ENCODE measurements at places on chromosomes 2 and 18.
A peak's percentile ranks its signal among the peaks of the same experiment; 100 is the strongest.

- peaks cover 9% of the 10 kb centered on the region for H3K27me3 ChIP-seq
- H3K4me1 ChIP-seq = no peaks in the 10 kb centered on the region
- H3K36me3 ChIP-seq = no peaks in the 10 kb centered on the region
- no peak for DNase-seq
- H3K27ac ChIP-seq = no peak overlapping the region
Observed at GRCh38 chr2:70745276-70745825, 22.6 kb downstream of the ADD2 start.

- H3K36me3 ChIP-seq = no peaks in the 10 kb centered on the region
- no peak overlapping the region for H3K27ac ChIP-seq
- peaks cover 11% of the 10 kb centered on the region for H3K4me1 ChIP-seq
- DNase-seq = no peak
- H3K4me3 ChIP-seq = no peak overlapping the region
Observed at GRCh38 chr2:37829202-37829601, 95.9 kb upstream of the RMDN2 start.

- DNase-seq = no peak
- no peaks in the 10 kb centered on the region for H3K36me3 ChIP-seq
- H3K4me1 ChIP-seq = peaks cover 36% of the 10 kb centered on the region
- H3K4me3 ChIP-seq = no peak overlapping the region
Observed at GRCh38 chr2:84631047-84631446, 114.7 kb downstream of the DNAH6 start.

- DNase-seq = no peak
- no peaks in the 10 kb centered on the region for H3K36me3 ChIP-seq
- no peak overlapping the region for H3K4me3 ChIP-seq
Observed at GRCh38 chr2:29811378-29811777, 110.0 kb downstream of the ALK start.

DNA sequence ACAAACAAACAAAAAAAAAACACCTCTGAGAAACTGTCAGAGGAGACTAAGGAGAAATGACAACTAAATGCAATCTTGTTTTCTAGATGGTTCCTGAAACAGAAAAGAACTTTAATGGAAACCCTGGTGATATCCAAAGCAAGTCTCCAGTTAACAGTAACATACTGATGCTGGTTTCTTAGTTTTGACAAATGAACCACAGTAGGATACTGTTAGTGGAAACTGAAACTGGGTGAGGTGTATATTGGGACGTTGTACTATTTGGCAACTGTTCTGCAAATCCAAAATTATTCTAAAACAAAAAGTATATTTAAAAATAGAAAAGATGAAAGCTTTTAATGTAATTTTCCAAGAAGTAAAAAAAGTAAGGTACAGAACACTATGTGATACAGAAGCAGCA lies 11.4 kb downstream of the SESTD1 start:
- H3K27ac ChIP-seq = no peak overlapping the region
- peaks cover 3% of the 10 kb centered on the region for H3K27me3 ChIP-seq
- no peak overlapping the region for H3K4me3 ChIP-seq

- DNase-seq = no peak
- peak overlapping the region; percentile 34 for H3K27ac ChIP-seq
- peaks cover 17% of the 10 kb centered on the region for H3K36me3 ChIP-seq
- no peak overlapping the region for H3K4me3 ChIP-seq
- H3K27me3 ChIP-seq = no peaks in the 10 kb centered on the region
Observed at GRCh38 chr2:130186391-130186790, 4.3 kb downstream of the MZT2B start.

- no peak overlapping the region for H3K27ac ChIP-seq
- H3K4me3 ChIP-seq = no peak overlapping the region
Observed at GRCh38 chr2:11093467-11093866, 61.8 kb upstream of the SLC66A3 start.

DNA sequence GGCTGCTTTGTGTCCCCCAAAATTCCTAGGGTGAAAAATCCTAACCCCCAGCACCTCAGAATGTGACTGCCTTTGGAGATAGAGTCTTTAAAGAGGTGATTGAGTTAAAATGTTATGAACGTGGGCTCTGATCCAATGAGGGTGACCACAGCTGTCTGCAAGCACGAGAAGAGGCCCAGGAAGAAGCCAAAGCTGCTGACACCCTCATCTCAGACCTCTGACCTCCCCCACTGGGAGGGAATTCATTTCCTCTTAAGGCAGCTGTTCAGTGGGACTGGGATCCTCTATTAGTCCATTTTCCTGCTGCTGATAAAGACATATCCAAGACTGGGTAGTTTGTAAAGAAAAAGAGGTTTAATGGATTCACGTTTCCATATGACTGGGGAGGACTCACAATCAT lies 544.4 kb downstream of the DCDC2C start:
- no peaks in the 10 kb centered on the region for H3K4me1 ChIP-seq
- H3K4me3 ChIP-seq = no peak overlapping the region
- H3K36me3 ChIP-seq = no peaks in the 10 kb centered on the region

DNA sequence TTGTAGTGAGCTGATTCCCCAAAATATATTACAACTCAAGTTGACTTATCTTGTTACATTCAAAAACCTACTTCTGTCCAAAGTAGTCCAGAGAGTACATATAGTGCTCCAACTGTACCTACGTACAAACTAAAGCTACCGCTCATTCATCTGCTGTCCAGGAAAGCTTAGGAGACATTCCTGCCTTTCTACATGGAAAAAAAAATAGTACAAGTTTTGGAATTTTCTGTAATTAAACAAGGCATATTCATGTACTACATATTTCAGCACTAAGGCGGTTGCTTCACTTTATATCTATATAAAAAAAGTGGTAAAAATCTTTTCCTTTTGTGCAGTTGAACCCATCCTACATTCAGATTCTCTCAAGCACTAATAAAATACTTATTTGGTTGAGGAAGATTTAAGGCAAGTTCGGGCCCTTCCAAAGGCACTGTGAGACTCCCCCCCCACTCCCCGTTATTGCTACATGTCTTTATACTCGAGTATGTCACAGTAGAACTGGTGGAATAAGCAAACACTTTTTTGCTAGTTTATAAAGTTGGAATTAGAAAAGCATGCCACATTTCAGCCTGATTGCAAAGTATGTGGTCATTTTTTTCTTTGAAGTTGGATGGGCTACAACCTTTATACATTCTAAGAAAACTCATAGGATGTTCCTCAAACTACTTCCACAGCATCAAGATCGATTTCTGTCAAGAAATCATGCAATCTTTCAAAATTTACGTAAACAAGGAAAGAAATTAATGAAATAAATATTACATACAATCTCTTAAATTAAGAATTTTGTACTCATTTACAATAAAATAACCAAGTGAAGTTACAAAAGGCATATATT lies 3.7 kb downstream of the ZFP36L2 start:
- H3K4me1 ChIP-seq = peaks cover 42% of the 10 kb centered on the region
- peak; percentile 40 for DNase-seq
- no peaks in the 10 kb centered on the region for H3K27me3 ChIP-seq

- H3K27ac ChIP-seq = no peak overlapping the region
- H3K4me1 ChIP-seq = no peaks in the 10 kb centered on the region
- no peaks in the 10 kb centered on the region for H3K27me3 ChIP-seq
- H3K4me3 ChIP-seq = no peak overlapping the region
- DNase-seq = no peak
Observed at GRCh38 chr18:52409727-52410126, 69.7 kb downstream of the DCC start.

- no peak overlapping the region for H3K4me3 ChIP-seq
- DNase-seq = no peak
- H3K27ac ChIP-seq = no peak overlapping the region
- H3K36me3 ChIP-seq = no peaks in the 10 kb centered on the region
- no peaks in the 10 kb centered on the region for H3K27me3 ChIP-seq
Observed at GRCh38 chr2:1650085-1650872, 94.0 kb downstream of the PXDN start.

DNA sequence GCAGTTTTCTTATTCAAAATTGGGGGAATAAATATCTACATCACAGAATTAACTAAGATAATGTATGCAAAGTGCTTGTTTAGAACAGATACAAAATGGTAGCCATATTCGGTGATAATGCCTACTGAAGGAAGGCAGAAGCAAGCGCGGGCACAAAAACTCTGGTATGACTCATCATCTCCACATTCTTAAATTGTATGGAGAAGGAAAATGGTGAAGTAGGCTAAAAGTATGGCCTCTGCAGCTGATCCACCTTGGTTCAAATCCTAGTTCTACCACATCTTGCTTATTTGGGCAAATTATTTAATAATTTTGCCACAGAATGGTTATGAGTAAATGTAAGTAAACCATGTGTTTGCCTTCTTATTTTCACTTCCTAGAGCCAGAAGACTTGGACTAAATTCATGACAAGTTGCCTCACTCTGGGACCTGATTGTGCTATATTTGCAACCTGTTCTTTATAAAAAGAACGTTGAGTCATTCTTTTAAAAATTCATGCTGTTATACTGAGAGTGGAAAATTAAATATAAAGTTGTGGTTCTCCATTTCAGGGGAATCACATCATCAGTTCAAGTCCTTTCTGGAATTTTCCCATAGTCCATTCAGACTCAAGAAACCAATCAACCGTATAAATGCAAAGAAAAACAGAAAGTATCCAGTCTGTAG lies 9.0 kb upstream of the CDK15 start:
- peaks cover 7% of the 10 kb centered on the region for H3K27me3 ChIP-seq
- no peak overlapping the region for H3K4me3 ChIP-seq
- no peaks in the 10 kb centered on the region for H3K36me3 ChIP-seq
- no peaks in the 10 kb centered on the region for H3K4me1 ChIP-seq
- DNase-seq = no peak
- no peak overlapping the region for H3K27ac ChIP-seq

DNA sequence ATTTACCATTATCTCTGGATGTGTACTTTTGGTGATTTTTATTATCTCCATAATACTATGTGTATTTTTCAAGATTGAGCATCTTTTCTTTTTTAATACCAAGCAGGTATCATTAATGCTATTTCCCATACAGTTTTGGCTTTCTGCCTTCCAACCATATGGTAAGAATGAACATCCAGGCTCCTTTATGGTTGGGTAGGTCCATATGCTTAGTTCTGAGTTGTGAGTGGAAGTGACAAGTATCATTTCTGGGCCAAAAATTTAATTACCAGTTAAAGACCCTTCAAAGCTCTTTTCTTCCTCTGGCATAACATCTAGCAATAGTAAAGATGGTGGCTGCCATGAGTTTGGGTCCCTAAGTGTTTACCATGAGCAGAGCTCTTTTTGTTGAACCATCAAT lies 4.3 kb upstream of the RBM43 start:
- no peak for DNase-seq
- no peak overlapping the region for H3K4me3 ChIP-seq
- H3K36me3 ChIP-seq = peaks cover 32% of the 10 kb centered on the region

DNA sequence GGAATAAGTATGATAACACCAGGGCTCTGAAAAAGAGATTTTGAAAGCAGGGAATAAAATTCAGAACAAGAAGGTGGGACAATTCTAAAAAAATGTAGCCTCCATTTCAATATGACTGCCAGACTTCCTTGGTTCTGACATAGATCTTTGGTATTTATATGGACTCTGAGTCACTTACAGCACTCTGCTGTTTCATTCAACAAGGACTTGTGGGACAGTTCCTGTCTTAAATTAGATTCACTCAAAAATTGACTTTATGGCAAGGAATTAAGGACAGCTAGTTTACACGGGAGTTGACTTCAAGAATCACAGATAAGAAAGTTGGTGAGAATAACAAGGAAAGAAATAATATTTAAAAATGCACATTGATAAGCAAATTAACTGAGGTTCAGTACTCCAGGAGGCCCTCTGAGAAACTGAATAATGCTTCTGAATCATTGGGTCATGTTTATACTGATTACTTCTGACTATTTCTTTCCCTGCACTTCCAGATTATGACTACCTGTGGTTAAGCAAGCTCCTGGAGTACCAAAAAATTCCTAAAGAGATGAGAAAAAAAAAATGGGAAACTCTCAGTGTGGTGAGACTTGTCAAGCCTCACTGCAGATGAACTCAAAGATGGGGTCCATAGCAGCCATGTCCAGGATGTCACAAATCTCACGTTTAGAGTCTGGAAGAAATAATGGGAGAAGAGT lies 828.3 kb upstream of the PIK3C3 start:
- no peak overlapping the region for H3K27ac ChIP-seq
- H3K4me1 ChIP-seq = no peaks in the 10 kb centered on the region
- no peaks in the 10 kb centered on the region for H3K36me3 ChIP-seq
- no peak for DNase-seq
- H3K4me3 ChIP-seq = no peak overlapping the region
- no peaks in the 10 kb centered on the region for H3K27me3 ChIP-seq

DNA sequence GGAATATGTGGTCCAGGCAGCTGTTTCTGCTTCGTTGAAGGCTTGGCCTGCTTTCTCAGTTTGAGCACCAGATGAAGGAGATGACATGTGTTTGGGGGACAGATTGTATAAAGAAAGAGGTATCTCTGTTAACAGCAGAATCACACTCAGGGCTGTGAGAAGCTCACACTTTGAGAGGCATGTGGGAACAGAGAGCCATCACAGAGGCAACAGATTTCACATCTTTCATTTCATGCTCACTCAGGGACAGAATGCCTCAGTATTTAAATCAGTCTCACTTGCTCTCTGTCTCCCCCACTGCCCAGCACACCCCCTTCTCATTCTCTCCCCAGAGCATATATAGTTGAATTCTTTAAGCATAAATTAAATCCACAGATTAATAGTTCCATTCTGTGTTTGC lies 37.4 kb downstream of the KIAA2012 start:
- no peak for DNase-seq
- H3K36me3 ChIP-seq = no peaks in the 10 kb centered on the region
- H3K27ac ChIP-seq = no peak overlapping the region
- H3K4me1 ChIP-seq = no peaks in the 10 kb centered on the region

DNA sequence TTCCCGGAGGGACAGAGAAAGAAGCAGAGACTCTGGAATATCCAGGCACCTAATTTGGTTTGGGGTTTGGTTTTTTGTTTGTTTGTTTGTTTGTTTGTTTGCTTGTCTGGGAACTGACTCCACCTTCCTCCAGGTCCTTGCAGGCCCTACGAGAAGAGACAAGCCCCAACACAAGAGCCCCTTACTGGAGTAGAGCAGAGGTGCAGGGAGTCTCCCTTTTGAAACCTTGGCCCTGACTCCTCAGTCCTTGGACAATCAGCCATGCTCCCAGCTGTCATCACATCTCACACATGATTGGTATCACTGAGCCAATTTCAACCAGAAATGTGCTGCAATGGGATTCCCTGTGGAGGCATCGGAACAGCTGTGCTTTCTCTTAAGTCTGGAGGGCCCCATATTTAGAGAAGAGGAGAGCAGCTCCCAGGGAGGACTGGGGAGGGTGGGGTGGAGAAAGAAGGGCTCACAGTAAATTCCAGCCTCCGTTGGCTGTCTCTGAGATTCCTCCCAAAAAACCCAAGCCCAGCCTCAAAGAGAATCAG lies 279.9 kb upstream of the NCKAP5 start:
- peaks cover 8% of the 10 kb centered on the region for H3K27me3 ChIP-seq
- no peaks in the 10 kb centered on the region for H3K36me3 ChIP-seq
- H3K27ac ChIP-seq = no peak overlapping the region
- no peaks in the 10 kb centered on the region for H3K4me1 ChIP-seq
- H3K4me3 ChIP-seq = no peak overlapping the region
